ENCODE measurements at places on chromosomes 2 and 18.

DNA sequence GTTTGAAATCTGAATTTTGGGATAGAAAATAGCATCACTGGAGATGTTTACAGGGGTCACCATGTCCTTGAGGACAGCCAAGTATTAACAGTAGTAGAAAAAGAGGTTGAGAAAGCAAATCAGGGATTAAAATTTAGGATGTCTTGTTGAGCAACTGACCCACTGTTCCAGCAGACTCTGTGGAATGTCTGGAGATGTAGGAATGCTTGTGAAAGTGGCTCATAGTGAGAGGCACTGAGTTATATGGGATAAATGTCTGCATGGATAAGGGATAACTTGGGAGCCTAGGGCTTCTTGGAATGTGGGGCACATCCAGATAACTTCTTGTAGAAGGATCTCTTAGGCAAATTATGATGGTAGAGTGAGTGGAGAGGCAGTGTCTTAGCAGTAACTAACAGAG, 495.0 kb downstream of the TMX3 start:
- H3K36me3 ChIP-seq: no peaks in the 10 kb centered on the region
- H3K4me3 ChIP-seq: no peak overlapping the region
- no peak overlapping the region for H3K27ac ChIP-seq
- H3K4me1 ChIP-seq: no peaks in the 10 kb centered on the region
- no peaks in the 10 kb centered on the region for H3K27me3 ChIP-seq
- DNase-seq: no peak

GRCh38 chr2:68093634-68094033, 30.8 kb upstream of the C1D start:
- no peak overlapping the region for H3K4me3 ChIP-seq
- no peaks in the 10 kb centered on the region for H3K4me1 ChIP-seq
- H3K27me3 ChIP-seq: no peaks in the 10 kb centered on the region
- H3K36me3 ChIP-seq: no peaks in the 10 kb centered on the region

GRCh38 chr2:105972246-105972645, 221.9 kb downstream of the UXS1 start:
- H3K4me3 ChIP-seq: no peak overlapping the region
- H3K36me3 ChIP-seq: no peaks in the 10 kb centered on the region
- no peaks in the 10 kb centered on the region for H3K27me3 ChIP-seq
- H3K4me1 ChIP-seq: peaks cover 7% of the 10 kb centered on the region
- H3K27ac ChIP-seq: no peak overlapping the region

- H3K36me3 ChIP-seq: no peaks in the 10 kb centered on the region
- H3K4me3 ChIP-seq: peak overlapping the region; percentile 15
- H3K27ac ChIP-seq: peak overlapping the region; percentile 59
Measured at GRCh38 chr2:64807417-64807816, 153.7 kb upstream of the SERTAD2 start.

DNA sequence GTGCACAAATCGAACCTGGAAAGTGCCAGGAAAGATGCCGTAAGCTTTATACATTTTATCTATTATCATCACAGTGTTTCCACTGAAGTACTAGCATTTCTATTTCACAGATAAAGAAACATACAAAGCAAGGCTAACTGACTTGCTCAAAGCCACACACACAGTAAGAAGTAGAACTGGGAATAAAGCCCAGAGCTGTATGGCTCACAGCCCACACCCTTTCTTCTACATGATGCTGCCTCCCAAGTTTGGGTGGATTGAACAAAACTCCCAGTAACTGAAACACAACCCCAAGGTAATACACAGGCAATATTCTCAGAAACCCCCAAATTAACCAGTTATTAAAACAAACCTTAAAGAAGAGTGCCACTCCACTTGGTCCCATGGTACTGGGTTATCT, 11.2 kb downstream of the SAP130 start:
- H3K36me3 ChIP-seq: peaks cover 34% of the 10 kb centered on the region
- H3K4me1 ChIP-seq: peaks cover under 1% of the 10 kb centered on the region
- DNase-seq: no peak
- H3K4me3 ChIP-seq: no peak overlapping the region
- H3K27ac ChIP-seq: no peak overlapping the region

DNA sequence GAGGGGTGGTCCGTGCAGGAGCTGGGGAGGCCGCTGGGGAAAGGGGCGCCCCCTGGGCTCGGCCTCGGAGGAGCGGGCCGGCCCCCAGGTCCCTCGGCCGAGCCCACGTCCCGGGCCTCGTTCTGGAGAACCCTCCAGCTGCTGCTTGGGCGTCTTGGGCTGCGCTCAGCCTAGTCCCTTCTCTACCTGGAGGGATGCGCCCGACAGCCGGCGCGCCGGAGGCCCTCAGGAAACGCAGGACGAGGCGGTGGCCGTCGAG, 293 bp upstream of the D2HGDH start:
- no peak overlapping the region for H3K27ac ChIP-seq
- H3K27me3 ChIP-seq: no peaks in the 10 kb centered on the region
- peak overlapping the region; percentile 49 for H3K4me3 ChIP-seq
- peaks cover 11% of the 10 kb centered on the region for H3K36me3 ChIP-seq
- peaks cover 38% of the 10 kb centered on the region for H3K4me1 ChIP-seq

GRCh38 chr18:8814206-8814605, 108.8 kb downstream of the MTCL1 start:
- peaks cover 8% of the 10 kb centered on the region for H3K27me3 ChIP-seq
- no peak overlapping the region for H3K27ac ChIP-seq
- H3K36me3 ChIP-seq: no peaks in the 10 kb centered on the region
- no peaks in the 10 kb centered on the region for H3K4me1 ChIP-seq
- DNase-seq: no peak
